Stimulated activated CD4-positive, alpha-beta T cell treated with anti-CD3 and anti-CD28 coated beads, TNF-alpha, amount 100 ng/mL, for 1 hour (primary cell): ENCODE measurements at places on chromosomes 6 and 20.

- no peak for DNase-seq
Measured at GRCh38 chr20:825710-826421, 7.6 kb upstream of the FAM110A start.

GRCh38 chr20:20083807-20084206, 31.5 kb downstream of the CFAP61 start:
- no peak for DNase-seq

DNA sequence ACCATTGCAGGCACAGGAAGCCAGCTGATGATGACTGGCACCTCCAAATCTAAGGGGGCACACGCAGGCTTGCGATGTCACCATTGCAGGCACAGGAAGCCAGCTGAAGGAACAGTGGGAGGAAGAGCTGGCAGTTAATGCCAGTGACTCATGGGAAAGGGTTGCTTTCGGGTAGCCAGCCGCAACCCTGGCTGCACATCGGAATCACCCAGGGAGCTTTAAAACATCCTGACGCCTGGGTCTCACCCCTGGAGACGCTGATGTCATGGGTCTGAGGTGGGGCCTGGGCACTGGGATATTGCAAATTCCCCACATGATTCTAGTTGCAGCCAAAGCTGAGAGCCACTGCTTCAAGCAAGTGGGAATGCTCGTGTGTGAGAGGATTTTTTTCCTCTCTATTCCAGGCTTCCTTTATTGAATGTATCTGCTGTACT, 16.1 kb upstream of the CCN6 start:
- no peak for DNase-seq

GRCh38 chr6:47083586-47084047, 41.5 kb upstream of the ADGRF1 start:
- no peak for DNase-seq

- DNase-seq: no peak
Measured at GRCh38 chr6:148760568-148761526, 14.0 kb downstream of the UST start.

- no peak for DNase-seq
Measured at GRCh38 chr20:49768204-49769047, 44.2 kb upstream of the SLC9A8 start.

GRCh38 chr6:7544597-7544996, 3.1 kb downstream of the DSP start:
- no peak for DNase-seq

GRCh38 chr6:137717074-137718073, 149.7 kb upstream of the TNFAIP3 start:
- DNase-seq: peak; percentile 59

DNA sequence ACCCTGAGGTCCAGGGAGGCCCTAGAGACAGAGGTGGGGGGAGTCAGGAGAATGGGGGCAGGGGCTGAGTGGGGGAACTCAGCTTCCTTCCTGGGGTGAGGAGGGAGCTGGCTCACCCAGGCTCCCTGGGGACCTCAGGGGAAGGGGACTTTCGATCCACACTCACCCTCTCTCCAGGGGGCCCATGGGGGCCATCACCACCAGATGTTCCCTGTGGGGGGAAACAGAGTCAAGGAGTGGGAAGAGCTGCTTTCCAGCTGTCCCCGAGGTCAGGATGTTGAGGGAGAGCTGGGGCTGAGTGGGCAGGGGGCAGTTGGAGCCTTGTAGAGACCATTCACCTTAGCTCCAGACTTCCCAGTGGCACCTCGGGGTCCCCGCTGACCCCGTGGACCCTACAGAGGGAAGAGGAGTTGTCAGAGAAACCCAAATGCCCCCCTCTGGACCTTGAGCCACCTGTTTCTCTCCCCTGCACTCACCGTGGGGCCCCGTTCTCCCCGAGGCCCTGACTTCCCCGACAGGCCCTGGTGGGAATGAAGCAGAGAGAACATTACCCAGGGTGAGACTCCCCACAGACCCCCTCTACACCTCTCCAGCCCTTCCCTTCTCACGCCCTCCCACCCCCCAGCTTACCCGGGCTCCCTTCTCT, 18.6 kb downstream of the COL11A2 start:
- no peak for DNase-seq

GRCh38 chr6:131139599-131139998, 4.3 kb downstream of the AKAP7 start:
- DNase-seq: no peak

- no peak for DNase-seq
Measured at GRCh38 chr20:7610681-7611080, 329.6 kb downstream of the HAO1 start.

DNA sequence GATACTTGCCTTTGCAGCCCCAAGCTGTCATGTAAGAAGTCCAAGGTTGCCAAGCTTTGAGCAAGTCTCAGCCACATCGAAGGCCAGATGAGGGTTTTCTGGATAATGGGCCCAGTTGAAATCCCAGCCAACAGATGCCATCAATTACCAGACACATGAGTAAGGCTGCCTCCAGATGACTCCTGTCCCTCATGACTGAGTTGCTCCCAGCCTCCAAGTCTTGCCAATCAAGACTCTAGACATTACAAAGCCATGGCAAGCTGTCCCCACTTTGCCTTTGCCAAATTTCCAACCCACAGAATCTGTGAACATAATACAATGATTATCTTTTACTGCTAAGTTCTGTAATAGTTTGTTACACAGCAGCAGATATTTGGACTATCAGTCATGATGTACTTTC, 76.8 kb upstream of the ARMC2 start:
- no peak for DNase-seq

DNA sequence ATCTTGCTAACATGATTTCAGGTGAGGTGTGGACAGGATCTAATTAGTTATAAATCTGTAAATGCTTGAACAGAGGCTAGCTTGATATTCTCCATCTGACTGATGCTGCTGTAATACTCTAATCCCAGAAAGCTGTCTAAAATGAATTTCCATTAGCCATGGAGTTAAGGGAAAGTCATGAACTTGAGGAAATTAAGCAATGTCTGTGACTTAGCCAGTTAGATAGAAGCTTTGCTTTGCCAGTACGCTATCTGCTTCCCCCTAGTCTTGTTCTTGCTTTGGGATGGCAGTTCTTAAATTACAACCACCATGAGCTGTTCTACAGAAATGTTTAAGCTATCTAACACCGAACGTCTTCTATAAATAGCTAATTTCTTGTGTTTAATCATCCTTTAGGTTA, 195.7 kb downstream of the PRL start:
- DNase-seq: no peak

- no peak for DNase-seq
Measured at GRCh38 chr6:16257999-16258708, 19.8 kb downstream of the GMPR start.

DNA sequence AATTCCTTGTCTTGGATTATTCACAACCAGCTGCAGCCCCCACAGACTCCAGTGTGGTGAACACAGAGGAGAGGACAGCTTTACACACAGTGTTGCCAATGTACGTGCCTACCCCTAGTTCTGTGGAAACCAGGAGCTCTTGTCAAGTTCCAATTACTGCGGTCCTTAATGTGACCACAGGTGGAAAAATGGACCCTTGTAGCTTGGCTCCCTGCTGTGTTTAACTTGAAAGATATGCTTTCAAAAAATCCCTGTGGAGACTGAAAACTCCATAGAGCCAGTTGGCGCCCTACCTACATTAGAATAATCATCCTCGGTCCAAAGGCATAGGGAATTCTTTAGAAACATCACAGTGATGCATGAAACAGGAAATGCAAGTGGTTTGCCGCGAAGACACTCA, 118.3 kb upstream of the SLC22A23 start:
- no peak for DNase-seq

- DNase-seq: no peak
Measured at GRCh38 chr20:10876558-10876957, 202.8 kb upstream of the JAG1 start.

GRCh38 chr6:7650878-7651277, 60.9 kb downstream of the SNRNP48 start:
- DNase-seq: no peak

DNA sequence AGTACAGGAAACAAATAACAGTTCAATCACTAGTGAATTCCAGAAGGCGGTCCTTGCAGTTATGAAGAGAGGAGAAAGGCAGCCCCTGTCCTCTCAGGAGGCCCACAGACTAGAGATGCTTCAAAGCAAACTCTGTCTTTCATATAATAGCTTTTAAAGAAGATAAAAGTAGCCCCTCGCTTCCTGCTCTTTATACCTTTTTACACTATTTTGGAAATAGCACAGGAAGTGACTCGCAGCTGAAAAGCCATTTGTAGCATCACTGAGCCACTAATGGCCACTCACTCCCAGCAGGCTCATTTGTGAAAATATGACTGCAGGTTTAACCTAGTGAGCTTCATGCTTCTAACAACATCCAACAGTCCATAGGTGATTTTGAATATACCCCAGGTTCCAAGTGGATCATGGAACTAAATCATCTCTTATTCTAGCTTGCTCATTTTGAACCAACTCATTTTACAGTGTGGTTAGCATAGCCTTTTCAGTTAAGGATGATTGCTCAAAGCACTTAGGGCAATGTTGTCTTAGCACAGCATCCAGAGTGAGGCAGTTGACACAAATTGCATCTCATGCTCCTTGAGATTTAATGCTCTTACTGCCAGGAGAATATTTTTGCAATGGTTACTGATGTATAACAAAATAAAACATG, 136.0 kb upstream of the NRSN1 start:
- no peak for DNase-seq

DNA sequence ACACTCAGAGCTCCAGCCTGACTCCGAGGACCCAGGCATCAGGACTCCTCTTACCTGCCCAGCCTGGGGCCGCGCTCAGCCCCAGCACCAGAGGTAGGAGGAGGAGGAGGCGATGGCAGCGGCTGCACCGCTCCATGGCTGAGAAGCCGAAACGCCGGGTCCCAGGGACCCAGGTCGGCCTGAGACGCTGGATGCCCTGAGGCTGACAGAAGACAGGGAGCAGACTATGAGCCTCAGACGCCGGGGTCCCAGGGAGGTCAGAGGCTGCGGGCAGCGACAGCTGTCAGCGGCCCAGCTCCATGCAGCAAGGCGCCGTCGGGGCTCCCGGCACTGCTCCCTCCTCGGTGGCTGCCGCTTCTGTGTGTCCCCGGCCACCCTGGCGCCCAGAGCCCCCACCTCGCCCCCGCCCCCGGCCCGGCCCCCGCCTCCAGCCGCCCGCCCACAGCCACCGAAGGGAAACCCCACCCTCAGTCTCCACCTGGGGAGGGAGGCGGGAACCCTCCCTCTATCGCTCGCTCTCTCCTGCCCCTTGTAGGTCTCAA, at the start of gene COL11A2:
TSS of gene COL11A2 (minus strand) at position 363 of the 542 bp plus-strand sequence. CDS start at position 136, 227 bp downstream.
- DNase-seq: no peak

DNA sequence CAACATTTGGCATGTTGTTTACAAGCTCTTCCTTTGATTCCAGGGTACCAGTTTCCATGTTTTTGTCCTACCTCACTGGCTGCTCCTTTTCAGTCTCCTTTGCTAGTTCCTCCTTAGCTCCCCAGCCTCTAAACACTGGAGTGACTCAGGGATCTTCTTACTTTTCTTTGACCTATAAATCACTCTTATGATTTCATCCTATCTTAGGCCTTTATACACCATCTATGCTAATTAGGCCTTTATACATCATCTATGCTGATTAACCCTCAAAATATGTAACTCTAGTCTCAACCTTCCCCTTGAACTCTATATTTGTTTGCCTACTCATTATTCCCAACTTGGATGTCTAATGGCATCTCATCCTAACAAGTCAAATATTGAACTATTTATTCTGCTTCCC, 9.5 kb downstream of the TMEM30A start:
- DNase-seq: no peak

DNA sequence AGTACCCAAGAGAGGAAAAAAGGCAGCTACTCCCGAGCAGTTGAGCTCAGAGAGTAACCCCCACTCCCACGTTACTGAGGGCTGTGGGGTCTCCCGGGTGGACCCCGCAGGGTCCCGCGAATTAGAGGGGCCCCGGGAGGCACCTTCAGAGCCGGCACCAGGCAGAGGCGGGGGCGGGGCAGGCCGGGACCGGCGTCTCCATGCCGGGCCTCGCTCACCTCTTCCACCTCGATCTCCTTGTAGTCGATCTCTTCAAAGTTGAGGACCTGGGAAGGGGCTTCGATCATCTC, 381 bp downstream of the MAP3K7 start:
- DNase-seq: no peak
